Mesendoderm (in vitro differentiated cells): ENCODE measurements at places on chromosomes 13 and 19.
A peak's percentile ranks its signal among the peaks of the same experiment; 100 is the strongest.

GRCh38 chr13:22262001-22262885 lies 591.4 kb downstream of the FGF9 start:
- DNase-seq, result no peak

DNA sequence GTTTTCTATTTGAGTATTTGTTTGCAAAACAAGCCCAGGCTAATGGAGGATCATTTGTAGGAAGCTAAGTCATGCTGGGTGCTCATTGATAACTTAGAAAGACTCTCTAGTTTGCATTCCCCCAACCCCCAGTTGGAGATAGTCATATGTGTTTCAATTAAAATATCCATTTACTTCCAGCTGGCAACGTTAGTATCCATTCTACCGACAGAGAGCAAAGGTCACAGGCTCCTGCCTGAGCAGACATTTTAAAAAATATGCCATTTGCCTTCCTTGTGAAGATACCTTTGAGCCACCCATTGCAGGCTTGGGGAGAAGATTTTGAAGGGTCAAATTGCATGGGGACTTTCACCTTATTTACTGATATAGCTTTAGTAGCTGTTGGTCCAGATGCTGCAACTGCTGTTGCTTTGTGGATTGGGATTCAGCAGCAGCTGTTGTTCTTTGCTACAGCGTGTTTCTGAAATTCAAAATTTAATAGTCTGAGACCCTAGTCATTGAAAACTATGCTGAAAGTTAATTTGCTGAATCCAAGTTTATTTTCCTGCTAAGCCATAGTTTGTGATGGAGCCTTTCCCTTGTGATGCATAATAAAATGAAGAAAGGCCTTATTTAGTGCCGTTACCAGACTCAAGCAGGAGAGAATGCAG lies 335.1 kb downstream of the GPC6 start:
- peak; percentile 83 for DNase-seq

DNA sequence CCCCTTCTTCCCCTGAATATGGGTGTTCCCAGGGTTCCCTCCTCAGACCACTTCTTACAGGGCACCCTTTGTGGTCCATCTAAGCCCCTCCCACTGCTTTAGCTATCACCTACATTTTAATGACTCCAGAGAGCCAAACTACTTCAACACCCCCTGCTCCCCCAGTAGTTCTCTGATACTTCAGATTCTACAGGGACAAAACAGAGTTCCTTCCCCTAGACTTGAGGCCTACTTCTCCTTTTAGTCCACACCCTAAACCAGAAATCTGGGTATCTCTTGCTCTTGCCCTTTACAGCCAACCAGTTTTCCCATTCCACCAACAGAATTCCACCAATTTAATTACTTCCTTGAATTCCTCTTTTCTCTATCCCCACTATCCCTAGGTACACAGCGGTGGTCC lies 107.2 kb downstream of the KCNRG start:
- peak; percentile 2 for DNase-seq

DNA sequence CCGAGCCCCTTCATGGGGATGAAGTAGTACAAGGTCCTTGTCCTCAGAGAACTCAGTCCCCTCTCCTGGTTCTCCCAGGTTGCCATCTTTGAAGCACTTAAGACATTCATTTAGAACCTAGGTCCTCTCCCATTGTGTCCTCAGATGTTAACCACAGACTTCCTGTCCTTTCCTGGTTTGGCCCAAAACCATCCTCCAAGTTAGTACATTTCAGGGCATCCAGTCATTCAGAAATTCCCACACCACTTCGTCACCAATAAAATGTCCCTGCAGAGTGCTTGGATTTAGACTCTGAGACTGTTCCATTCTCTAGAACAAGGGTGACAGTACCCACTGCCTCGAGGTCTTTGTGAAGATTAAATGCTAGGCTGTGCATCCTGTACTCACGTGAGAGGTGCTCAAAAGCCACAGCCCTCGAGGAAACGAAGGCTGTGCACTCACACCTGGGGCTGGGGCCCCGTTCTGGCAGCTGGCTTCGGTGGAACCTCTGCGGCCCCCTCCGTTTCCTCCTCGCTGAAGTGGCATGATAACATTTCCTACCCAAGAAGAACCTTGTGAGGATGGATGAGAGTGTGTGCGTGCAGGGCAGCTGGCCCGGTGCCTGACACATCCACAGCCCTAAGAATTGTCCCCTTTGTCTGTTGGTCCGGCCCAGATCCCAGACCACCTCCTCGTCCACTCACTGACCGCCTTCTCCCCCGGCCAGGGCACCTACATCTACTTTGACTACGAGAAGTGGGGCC lies 4.7 kb downstream of the LENG1 start:
- DNase-seq, result no peak

DNA sequence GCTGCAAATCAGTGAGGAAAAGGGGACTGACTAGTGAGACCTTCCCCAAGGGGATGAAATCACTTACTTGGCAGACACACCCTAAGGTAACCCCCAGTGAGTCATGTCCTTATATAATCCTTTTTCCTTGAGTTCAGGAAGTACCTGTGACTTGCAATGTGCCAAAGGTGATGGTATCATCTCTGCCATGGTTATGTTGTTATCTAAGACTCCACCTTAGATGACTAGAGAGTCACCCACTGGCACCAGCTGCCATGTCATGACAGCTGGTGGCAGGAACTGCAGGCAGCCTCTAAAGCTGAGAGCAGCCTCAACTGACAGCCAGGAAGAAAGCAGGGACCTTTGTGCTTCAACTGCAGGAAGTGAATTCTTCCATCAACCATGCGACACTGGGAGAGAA lies 12.5 kb downstream of the PBX4 start:
- peak; percentile 49 for DNase-seq

GRCh38 chr13:51333826-51334225 lies 5.7 kb upstream of the SERPINE3 start:
- no peak for DNase-seq

GRCh38 chr19:10419646-10420443 lies 493 bp upstream of the PDE4A start:
- DNase-seq, result peak; percentile 98

DNA sequence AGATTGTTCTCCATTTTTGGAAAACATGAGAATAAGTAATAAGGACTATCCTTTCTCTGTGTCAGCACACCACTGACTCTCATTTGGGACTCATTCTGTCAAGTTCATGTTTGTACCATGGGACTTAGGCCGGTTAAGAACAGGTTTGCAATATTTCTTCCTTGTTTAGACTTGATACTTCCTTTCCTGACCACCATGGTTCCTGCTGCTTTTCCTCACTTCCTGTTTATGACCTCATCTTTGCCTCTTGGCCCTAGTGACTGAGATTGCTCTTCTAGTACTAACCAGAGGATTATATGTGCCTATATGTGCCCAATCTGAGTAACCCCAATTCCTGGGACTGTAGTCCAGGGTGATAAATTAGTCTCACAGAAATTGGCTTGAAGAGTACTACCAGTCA lies 32.5 kb upstream of the NDFIP2 start:
- DNase-seq, result peak; percentile 32

- DNase-seq, result no peak
These were observed 513.7 kb downstream of the GPC6 start for GRCh38 chr13:93740334-93740733.

GRCh38 chr13:32837307-32837972 lies 178.8 kb upstream of the KL start:
- DNase-seq, result no peak

DNA sequence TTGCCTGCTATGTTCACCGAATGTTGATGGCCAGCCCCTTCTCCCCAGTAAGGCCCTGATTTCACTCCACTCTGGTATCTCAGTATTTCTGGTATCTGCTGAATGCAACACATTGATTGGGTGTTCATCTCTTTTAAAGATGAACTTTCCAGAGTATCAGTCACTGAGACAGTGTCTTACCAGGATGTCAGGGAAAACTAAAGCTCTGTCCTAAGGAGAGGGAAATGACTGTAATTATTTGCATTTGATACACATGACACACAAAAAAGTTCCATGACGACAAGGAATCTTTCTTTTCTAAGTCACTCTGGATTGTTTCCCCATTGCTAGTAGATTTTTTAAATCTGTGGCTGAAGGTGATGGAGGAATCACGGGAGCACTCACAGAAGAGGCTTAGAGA lies 2.2 kb downstream of the GPC5 start:
- no peak for DNase-seq

DNA sequence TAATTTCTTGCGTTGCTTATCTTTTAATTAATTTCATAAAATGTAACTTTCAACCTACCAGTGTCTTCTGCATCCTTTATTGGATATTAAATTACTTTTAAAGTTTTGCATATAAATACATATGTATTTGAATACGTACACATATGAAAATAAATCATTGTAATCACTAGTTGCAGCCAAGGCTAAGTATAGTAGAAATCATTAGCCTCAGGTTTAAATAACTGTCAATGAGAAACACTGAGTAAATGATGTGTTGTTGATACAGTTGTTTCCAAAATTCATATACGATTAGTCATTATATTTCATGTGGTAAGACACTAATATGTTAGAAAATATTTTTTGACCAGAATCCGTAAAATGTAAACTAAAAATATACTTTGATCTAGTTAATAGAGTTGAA lies 1267.1 kb upstream of the PCDH20 start:
- no peak for DNase-seq

- DNase-seq, result no peak
These were observed 91.3 kb downstream of the STK24 start for GRCh38 chr13:98485561-98485960.

- no peak for DNase-seq
These were observed 9.8 kb downstream of the IRF3 start for GRCh38 chr19:49655570-49656455.

DNA sequence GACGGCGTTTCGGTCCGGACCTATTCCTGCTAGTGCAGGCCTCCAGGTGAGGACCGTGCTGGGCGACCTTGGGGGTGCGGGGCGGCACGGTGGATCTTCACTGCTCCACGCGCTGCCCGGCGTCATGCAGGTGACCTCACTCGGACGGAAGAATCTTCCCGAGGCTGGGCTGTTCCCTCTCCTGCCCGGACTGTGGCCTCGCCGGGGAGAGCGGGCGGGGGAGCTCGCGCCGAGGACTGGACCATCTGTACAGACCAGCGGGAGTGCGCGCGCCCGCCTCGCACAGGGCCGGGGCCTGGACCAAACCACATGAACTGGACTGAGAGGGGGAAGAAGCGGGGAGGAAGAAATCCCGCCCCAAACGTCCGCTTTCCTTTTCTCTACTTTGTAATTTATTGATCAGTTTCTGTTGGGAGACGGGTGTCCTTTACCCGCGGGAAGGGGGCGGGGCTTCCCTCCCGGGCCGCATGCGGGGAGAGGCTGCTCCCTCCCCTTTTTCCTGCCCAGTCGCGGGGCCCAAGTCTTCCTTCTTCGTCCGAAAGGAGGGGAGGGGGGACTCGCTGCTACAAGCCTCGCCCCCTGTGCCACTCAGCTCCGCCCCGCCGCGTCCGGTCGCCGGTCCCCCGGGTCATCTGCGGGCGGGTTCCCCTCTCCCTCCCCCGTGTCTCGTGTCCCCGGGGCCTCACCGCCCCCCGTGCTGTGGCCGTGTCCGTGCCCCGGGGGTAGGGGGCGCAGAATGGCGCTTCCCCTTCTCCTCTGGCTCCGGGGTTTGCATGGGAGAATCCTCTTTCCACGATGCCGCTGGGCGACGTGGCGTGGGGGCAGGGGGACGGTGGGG lies 4.9 kb downstream of the HRC start:
- DNase-seq, result peak; percentile 92

DNA sequence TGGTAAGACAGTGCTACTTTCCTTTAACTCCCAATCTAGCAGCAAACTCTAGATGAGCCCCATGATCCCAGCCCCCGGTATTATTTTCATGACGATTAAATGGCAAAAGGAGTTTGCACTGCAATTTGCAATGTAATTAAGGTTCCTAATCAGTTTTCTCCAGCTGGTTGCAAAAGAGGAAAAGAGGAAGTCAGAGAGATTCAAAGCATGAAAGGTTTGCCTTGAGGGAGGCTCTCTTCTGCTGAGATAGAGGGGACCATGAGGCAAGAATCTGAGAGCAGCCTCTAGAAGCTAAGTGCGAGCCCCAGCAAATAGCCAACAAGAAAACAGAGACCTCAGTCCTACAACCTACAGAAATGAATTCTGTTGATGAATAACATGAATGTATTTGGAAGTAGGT lies 527.1 kb downstream of the UQCRFS1 start:
- no peak for DNase-seq

DNA sequence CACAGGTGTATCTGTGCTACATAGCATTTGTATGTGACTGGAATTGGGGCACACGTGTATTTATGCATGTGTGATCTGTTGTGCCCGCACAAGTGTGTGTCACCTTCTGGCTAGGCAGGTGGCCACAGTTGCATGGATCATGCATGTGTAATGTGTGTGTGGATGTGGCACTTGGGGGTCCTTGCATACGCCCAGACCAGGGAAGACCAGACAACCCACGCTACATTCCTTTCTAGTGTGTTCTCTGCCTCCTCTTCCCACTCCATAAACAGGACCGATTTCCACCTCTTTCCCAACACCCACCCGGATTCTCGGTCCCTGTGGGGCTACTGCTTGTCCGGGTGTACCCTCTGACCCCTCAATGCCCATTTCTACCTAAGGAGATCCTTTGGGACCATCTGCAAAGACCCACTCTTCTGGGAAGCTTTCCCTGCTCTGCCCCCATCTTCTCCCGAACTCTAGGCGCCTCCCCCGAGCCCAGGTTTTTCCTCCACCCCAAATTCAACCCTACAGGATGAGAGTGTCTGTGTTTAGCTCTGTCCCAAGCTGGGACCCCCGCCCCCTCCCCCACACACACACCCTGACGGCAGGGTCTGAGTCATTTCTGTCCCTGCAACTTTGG lies 12.3 kb downstream of the STAP2 start:
- DNase-seq, result no peak

- DNase-seq, result peak; percentile 78
These were observed 5.0 kb downstream of the ZSCAN5A start for GRCh38 chr19:56309511-56310185.

DNA sequence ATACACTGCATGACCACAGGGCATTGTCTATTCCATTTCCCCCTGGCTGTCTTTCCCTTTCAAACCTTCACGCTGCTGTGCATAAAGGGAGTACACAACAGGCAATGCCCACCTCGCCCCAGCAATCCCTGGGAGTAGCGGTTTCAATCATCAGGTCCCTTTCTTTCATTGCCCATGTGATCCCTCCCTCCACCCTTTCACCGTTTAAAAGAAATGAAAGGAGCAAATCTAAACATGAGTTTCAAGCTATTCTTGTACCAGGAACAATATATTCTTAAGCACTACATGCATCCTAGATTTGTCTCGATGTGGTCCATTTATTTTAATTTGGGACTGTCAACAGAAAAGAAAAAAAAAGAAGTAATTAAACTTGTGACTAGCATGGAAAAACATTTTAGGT lies 123.4 kb upstream of the ARGLU1 start:
- DNase-seq, result no peak

- DNase-seq, result no peak
These were observed 445.8 kb downstream of the SUCLA2 start for GRCh38 chr13:47555235-47555634.

DNA sequence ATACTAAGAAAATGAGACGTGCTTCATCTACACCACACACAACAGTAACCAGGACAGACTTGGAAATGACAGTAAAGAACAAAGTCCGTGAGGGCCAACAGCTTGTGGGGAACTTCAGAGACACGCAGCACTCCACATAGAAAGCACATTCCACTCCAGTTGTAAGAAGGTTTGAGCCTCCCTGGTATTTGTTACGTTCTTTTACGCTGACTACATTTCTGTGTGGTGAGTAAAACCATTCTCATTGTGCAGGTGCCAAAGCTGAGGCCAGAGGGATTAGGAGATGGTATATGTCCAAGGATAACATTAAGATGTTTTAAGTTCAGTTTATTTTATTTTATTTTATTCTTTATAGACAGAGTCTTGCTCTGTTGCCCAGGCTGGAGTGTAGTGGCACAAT lies 1189.9 kb downstream of the UQCRFS1 start:
- no peak for DNase-seq

- no peak for DNase-seq
These were observed 12.6 kb upstream of the ZNF792 start for GRCh38 chr19:34976611-34977010.

- DNase-seq, result no peak
These were observed 6.1 kb downstream of the SOX21 start for GRCh38 chr13:94706101-94706842.
